ENCODE measurements at places on chromosomes 4 and X.

DNA sequence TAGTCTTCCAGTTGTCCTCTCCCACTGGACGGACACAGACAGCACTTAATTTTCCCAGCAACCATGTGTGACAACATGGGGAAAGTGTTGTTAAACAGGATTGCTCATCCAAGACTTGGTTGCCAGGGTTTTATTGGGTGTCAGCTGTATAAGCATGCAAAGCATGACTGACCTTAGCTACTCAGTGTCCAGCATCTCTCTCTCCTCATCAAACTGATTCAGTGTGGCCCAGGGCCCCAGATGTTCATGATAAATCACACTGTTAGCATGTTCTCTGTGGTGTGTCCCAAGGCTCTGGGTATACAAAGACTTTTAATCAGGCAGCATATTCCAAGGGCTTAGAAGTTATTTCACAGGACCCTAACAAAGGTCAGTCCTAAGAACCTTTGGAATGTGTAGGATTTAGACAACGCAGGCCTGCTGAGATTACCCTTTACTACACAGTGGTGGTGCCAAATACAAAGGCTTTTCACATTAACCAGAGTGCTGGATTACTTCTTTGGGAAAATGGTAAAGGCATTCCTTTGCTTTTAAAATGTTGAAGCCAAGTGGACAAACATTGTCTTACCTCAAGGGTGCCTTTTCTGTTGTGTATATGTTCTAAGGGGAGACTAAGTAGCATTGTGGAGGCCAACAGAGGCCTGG, 213.3 kb downstream of the GLUD2 start:
- DNase-seq, result no peak

DNA sequence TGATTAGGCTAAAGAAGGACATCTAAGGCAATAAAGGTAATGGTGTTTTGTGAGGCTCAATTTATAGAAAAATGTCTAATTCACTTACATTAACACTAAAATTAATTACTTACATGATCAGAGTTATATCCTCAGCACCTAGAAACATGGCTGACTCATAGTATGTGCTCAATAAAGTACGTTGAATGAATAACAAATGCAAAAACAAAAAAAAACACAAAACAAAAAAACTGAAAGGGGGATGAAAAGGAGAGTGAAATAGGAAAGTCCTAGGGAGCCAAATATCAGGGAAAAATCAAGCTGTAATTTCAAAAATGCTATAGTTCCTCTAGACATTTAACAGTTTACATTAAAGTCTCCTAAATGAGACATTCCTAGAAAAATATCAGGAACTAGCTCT, 18.7 kb downstream of the MBNL3 start:
- no peak for DNase-seq

DNA sequence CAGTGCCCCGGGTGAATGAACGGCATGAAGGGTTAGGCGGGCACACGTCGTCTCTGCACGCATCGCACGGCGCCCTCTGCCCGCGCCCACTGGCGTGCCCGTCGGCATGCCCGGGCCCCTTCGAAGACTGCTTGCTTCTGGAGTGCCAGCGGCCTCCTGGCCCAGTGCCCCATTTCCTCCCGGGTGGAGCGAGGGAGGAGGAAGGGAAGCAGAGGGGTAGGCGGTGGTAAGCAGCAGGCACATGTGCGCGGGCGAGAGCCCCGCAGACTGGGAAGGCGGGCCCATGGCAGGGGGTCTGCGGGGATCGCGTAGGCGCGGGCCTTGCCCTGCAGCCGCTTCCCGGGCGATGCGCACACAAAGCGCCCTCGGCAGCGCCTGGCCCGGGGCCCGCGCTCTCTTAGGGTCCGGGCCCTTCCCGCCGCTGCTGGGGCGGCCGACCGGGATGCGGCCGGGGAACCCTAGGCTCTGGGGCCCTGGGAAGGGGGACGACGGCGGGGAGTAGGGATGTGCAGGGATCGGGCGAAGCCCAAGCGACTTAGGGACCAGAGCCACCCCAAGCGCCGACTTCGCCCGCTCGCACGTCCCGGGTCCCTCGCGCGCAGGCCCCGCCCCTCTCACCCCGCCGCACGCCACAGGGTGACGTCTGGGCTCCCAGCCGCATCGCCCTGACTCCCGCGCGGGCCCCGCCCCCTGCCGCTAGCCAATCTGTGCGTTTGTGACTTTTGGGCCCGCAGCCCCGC, 866 bp upstream of the EMD start:
- peak; percentile 20 for DNase-seq

DNA sequence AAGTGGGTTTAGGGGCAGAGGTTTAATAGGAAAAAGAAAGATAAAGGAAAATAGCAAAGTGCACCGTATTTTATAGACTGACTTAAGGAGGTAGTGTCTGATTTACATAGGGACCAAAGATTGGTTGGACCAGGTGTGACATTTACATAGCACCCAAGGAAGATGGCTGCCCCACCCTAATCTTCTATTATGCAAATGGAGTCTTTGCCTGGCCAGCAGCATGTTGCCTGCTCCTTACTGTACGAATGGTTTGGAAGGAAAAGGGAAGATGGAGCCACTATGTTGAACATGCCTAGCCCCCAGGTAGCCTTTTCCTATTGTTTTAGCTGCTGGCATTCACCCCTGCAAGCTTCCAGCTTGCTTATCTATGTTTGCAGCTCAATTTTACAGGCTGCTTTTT, 146.2 kb upstream of the PDE5A start:
- DNase-seq, result no peak

- DNase-seq, result no peak
Observed at GRCh38 chr4:48173056-48173991, 39.3 kb upstream of the TXK start.

DNA sequence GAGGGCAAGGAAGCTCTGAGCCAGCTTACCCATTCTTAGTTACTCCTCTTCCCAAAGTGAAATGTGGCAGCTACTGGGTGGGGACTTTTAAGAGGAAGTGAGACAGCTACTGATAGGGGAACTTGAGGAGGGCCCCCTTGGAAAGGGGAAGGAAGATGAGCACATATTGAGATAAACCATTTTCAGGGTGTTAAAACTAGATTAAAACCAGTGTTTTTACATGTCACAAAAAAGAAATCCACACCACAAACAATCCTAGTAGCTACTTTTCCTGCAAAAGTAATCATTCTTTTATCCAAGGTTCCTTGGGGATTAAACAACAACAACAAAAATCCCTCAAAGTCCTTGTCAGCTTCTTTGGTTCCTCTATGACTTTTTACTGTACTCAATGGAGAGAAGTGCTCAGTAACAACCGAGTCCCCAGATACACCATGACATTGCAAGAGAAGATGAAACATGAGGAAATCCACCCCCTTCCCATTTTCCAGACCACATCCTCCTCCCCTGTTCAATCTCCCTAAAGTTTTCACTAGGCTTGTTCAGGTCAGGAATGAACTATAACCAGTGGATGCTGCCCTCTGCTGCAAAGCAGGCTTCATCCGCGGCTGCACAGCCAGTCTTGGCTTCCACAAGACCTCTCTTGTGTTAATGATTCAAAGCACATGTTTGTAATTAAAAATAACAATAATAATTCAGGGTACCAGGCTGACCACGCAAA, 113.5 kb upstream of the TMEM164 start:
- DNase-seq, result no peak

- no peak for DNase-seq
Observed at GRCh38 chr4:106266201-106266600, 49.8 kb downstream of the TBCK start.

- no peak for DNase-seq
Observed at GRCh38 chrX:45660477-45660876, 459.8 kb upstream of the DIPK2B start.

DNA sequence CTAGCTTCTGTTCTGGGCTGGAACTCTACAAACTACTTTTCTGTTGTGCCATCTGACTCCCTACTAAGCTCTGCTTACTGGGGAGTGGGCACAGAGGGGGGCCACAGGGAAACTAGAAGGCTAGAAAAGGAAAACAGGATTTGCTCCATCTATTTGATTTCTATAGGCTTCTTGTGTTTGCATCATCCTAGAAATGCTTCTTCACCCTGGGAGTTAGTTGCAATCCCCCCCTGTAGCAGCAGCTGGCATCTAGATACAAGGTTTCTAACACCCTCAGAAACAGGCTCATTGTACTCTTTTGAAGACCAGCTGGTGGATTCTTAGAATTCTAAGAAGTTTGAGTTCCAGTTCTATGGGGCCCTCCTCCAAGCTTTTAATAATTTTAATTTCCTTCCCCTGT, 213.4 kb downstream of the TMA16 start:
- no peak for DNase-seq

- DNase-seq, result no peak
Observed at GRCh38 chr4:141467225-141467624, 169.2 kb upstream of the IL15 start.

- DNase-seq, result no peak
Observed at GRCh38 chr4:163072222-163072621, 94.5 kb downstream of the NAF1 start.

GRCh38 chrX:122868631-122869030, 315.4 kb upstream of the GRIA3 start:
- DNase-seq, result no peak

GRCh38 chrX:150482537-150483206, 85.7 kb upstream of the MTM1 start:
- DNase-seq, result no peak

DNA sequence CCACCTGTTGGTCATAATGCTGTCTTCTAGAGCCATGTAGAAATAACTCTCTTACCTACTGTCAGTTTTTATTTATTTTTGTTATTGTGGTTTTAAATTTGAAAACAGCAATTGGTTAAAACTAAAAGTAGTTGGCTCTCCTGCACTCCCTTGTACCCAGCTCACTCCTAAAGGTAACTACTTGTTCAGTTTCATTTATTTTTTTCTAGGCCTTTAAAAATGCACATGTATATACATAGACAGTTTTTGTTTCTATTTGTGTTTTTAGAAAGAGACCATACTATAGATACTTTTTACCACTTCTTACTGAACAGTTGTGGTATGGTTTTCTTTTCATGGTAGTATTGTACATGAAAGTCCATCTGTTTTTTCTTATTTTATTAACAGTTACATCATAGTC, 16.8 kb downstream of the SMAD1 start:
- DNase-seq, result no peak

DNA sequence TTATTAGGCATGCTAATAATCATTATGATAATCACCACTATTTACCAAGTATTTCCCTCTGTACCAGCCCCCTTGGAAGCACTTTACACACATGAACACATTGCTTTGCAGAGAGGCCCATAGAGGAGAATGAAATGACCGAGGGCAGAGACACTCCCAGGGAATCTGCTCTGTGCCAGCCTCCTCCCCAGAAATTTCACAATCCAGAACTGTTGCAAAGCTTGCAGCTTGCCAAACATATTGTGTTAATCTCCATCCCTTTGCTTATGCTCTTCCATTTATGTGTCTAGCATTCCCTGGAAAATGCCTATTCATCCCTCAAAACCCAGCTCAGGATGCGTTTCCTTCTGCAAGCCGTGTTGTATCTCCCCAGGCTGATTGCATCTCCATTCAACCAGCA, 37.8 kb downstream of the CYTL1 start:
- DNase-seq, result no peak

DNA sequence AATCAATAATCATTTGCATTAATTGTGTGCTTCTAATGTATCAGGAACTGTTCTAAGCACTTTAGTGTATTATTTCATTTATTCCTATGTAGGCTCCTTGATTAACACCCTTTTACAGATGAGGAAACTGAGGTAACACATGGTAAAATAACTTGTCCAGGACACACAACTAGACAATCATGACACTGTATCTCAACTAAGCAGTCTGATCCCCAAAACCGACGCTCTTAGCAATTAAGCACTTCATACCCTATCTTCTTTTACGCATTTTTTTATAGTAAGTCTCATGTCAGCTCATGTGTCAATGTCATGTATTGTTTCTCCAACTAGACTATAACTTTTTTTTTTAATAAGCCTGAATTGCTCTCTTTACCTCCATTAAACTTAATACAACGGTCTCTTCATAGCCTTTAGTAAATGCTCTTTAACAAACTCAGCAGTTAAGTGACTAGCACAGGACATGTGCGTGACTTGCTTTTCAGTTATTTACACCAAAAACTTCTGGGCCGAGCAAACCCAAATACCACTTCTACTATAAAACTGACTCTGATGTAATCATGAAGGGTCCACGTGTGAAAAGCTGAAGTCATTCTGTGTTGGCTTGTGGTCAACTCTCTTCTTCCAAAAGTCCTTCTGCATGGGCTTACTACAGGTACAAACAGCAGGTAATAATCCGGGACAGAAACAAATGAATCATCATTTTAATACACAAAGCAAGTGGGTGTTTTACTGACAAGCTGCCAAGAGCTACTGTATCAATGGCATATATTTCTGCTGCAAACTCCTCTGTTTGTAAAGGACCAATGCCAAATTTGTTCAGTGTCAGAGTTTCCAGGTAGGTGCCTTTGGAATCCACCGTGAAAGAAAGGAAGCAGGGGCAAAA, 7.9 kb upstream of the AMBN start:
- DNase-seq, result no peak

GRCh38 chr4:53626491-53626890, 35.2 kb upstream of the LNX1 start:
- no peak for DNase-seq

DNA sequence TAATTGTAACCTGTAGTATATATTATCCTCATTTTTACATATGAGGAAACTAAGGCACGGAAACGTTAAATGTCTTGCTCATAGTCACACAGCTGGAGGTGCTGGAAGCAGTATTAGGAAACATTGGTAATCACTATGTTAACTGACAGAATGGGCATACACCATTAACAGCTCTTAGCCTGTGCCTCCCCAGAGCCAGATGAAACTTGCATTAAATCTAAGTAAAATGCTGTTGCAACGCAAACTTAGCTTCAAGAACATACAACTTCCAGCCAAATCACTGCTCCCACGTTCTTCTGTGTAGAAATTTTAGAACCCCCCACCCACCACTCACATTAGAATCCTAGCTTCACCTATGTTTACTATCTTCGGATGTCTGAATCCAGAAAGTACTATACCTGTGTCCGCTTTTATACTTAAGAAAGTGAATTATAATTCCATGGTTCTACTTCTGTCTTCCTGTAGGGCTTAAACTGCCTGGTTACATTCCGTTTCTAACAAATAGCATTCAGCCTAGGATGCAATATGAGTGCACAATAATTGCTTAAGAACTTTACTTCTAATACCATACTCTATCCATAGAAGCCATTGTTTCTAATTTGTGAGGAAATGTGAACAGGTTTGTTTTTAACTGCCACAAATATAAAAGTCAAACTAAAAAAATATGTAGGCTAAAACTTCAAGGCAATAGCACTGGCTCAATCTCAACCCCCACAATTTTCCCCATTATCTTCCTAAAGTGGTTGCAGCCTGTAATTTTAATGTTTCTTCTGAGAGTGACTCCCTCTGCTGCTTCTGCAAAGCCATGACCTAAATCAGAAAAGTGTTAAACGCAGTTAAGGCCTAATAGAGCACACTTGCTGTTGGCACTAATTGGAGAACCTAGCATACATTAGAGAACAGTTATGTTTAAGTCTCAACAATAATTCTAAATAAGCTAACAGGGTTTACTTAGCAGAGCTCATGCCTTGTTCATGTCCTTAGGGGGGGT, 4.4 kb downstream of the UNC5C start:
- DNase-seq, result no peak
